ENCODE measurements at places on chromosomes 2 and 18.

DNA sequence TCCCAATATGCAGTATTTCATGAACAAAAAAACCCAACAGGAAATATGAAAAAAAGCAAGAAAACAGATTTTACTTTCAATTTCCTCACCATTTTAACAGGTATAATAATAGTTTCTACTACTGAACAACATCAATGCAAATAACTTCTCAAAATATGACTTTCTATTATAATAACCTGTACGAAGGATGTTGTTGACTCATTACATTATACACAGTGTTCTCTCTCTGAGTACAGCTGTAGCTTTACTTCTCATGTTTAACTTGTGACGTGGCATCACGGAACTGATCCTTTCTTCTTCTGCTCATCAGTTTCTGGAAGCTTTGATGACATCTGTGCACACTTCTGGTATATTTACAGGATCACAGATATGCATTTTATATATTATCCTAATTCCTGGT is 40.0 kb downstream of the FAM228A start:
- no peak for DNase-seq

DNA sequence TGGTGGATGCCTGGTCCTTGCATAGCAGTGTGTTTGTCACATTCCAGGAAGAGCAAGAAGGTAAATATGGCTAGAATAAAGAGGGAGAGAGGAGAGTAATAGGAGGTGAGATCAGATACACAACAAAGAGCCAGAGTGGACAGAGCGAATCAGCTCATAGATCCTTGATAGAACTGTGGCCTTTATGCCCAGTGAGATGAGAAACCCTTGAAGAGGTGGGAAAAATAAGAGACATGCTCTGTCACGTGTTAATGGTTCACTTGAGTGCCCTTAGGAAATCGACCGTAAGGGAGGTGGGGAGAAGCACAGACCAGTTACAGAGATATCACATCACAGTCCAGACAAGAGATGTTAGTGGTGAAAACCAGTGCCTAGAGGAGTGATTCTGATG is 84.7 kb upstream of the RAB27B start:
- DNase-seq, result no peak

- DNase-seq, result no peak
Observed at GRCh38 chr2:136016836-136017235, 31.4 kb upstream of the DARS1 start.

DNA sequence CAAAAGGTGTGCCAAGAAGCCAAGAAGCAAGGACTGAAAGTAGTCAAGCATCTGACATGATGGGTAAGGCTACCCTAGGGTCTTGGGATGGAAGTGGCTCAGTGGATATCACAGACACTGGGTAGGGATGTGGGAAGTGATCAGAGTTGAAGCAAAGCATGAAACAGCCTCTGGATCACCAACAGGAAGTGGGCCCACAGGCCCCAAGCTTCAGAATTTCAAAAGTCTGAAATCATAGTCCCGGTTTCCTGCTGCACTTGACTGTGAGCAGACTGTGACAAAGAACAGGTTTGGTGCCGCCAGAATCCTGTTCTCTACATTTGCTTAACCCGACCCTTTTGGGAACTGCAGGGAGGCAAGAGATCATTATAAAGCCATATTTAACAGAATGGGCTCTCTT is 57.4 kb downstream of the SP100 start:
- DNase-seq, result no peak

DNA sequence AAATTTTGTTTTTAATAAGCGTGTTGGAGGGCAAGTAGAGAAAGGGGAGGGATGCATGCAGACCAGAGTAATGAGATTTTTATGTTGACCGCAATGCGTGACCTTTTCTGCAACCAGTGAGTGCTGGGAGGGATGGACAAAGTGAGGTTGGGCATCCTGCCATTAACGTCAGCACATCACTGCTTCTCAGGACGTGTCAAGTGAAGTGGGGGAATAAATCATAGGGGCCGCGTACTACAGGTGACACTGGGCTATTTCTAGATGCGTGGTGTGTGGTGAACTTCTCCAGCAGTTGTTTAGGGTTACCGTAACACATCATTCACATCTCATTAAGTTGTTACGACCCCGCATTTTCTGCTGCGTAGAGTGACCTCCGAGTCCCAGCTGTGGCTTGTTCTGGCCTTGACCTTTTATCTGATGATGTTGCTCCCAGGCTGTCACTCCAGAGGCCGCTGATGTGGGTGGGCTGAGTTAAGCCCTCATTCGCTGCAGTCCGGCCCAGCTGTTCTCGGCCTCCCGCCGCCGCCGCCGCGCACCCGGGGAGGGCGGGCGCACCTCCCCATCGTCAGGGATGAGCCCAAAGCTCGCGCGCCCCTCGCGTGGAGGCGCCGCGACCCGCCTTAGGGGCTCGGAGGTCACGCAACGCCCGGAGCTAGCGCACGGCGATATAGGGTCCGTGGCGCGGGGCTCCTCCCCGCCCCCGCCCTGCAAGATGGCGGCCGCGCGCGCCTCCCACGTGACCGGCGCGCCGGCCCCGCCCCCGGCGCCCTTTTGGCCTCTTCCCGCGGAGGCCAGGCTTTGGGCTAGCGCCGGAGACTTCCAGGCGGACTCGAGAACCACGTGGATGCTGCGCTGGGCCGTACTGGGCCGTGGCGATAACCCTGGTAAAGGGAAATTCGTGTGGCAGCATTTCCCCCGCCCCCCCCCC is 3.5 kb downstream of the ZCCHC2 start:
- no peak for DNase-seq

DNA sequence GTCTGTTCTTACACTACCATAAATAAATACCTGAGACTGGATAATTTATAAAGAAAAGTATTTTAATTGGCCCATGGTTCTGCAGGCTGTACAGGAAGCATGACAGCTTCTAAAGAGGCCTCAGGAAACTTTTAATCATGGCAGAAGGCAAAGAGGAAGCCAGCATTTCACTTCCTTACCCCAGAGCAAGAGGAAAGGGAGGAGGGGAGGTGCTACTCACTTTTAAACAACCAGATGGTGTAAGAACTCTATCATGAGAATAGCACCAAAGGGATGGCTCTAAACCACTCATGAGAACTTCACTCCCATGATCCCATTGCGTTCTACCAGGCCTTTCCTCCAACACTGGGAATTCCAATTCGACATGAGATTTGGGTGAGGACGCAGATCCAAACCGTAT is 344.4 kb upstream of the SLC39A10 start:
- no peak for DNase-seq

- no peak for DNase-seq
Observed at GRCh38 chr2:142873831-142874287, 3.6 kb upstream of the KYNU start.

DNA sequence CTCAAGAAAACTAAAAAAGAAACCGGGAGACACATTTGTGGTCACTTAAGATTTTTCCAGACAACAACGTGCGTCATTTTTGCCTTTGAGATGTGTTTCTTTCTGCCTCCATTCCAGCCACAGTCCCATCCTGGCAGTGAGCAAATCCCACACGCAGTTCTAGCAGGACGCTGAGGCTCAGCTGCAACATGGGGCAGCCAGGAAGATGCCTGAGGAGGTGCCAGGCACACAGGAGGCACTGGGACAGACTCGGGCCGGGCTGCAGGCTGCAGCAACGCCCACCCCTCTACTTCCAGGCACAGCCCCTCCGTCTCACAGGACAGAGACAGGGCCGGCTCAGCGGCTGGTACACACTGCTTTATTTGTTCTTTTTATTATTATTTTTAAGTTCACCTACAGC is 13.1 kb downstream of the KLF11 start:
- DNase-seq, result no peak

GRCh38 chr2:218296200-218296599 is 3.9 kb upstream of the TMBIM1 start:
- no peak for DNase-seq

DNA sequence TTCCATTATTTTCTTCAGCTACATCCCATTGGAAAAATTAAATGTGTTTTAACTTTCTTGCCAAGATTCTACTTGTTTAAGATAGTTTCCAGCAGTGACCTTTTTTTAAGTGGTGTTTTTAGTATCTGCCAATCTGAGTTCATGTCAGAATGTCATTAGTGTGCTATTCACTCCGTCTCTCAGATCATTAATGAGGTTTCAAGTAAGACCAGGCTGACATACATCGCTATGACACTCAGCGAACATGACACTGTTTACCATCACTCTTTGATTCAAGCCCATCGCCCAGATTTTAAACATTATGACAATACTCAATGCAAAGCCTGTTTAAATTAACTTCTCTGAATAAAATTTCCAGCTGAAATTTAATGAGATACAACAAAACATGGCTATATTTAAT is 272.0 kb upstream of the KYNU start:
- DNase-seq, result no peak

DNA sequence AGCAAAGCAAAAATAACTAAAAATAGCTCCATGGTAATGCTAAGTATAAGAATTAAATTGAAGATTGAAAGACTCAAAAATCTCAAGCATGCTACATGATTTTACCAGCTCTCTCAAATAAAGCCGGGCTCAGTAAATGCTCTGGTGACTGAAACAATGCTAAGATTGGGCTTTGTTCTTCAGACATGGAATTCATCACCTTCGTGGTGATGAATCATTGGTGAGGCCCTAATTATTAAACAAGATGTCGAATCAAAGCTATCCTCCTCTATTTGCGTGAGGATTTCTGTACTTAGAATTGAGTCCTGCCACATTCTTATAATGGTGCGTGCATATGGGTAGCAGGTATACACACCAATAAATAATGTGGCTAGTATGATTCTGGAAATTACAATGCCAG is 58.8 kb upstream of the LRRTM1 start:
- no peak for DNase-seq

DNA sequence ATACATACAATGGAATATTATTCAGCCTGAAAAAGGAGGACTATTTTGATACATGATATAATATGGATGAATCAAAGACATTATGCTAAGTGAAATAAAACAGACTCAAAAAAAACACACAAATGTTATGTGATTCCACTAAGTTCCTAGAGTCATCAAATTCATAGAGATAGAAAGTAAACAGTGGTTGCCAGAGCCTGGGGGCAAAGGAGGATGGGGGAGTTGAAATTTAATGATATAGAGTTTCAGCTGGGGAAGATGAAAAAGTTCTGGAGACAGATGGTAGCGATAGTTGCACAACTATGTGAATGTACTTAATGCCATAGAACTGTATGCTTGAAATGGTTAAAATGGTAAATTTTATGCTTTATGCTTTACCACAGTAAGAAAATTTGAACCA is 119.7 kb downstream of the METTL4 start:
- no peak for DNase-seq

GRCh38 chr2:145085612-145086011 is 565.7 kb upstream of the ZEB2 start:
- no peak for DNase-seq

GRCh38 chr2:56179931-56180330 is 3.9 kb upstream of the CCDC85A start:
- DNase-seq, result no peak

DNA sequence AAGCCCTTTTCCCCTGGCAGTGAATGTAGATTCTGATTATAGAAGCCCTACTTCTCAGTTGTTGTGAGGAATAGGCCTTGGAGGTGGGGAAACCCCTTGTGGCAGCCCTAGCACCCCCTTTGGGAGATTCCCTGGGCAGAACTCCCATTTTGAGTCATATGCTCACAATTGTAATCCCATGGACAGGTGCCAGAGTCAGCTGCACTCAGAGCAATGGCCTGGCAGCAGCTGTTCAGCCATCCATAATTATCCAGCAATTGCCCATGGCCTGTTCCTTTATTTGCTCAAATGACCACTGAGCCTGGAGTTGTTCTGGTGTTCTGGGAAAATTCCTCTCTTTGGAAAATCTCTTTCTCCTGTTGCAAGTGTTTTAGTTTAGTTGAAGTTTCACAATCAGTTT is 71.7 kb downstream of the PTRHD1 start:
- DNase-seq, result peak; percentile 44

GRCh38 chr2:161578998-161579397 is 45.2 kb upstream of the SLC4A10 start:
- DNase-seq, result no peak

DNA sequence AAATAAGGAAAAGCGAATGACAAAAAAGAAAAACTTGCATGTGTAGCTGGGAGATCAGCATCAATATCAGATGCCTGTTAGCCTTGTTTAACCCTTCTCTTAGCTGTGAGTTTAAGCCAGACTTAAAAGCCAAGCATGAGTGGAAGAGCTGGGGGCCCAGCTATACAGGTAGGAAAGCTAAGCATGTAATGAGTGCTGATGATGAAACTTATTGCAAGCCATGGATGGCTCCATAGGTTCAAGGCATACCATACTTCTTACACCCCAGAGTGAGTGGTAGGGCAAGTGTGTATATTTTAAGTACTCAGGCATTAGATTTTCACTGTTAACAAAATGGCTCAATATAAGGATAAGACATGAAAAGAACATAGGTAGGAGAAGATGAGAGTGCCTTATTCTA is 28.0 kb downstream of the RBBP8 start:
- DNase-seq, result no peak

DNA sequence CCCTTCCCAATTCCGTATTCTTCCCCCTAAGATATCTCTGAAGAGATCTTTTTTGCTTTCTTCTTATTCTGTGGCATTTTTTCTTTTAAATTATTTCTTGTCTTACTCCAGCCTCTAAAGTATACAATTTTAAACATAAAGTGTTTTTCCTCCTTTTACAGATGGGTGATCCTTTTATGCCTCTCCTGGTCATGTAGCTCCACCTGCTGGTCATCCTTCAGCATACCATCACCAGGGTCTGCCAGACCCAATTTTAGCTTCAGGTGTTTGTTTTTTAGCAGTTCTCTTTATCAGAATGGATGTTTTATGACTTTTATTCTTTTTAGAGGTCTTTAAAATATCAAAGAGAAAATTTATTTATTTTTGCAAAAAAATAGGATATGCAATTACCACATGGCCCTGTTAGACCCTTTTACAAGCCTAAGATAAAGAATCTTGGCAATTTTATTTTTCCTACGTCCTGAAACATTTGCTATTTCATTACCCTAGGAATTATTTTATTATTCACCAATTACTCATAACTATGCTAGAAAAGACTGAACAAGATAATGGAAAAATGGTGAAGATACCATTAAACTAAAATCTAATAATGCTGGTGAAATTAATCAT is 55.5 kb downstream of the PIGN start:
- DNase-seq, result peak; percentile 31

GRCh38 chr2:43225788-43226557 is 433 bp downstream of the ZFP36L2 start:
- no peak for DNase-seq

DNA sequence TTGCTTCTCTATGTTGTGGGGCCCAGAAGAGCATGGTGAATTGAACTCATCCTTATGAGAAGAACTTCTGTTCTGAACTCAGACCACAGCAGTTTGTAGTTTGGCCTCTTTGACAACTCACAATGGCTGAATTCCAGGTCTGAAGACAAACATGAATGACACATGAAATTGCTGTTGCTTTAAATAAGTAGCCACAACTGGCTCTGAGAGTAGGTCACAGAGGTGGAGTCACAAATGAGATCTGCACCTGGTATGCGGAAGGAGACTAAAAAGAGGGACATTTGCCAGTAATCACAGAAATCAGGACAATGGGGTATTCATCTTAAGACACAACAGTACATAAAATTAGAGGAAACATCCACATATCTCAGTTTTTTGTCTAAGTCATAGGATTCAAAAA is 290.3 kb upstream of the MMADHC start:
- no peak for DNase-seq

GRCh38 chr2:22487541-22487940 is 897.4 kb upstream of the KLHL29 start:
- no peak for DNase-seq

GRCh38 chr2:113068706-113069485 is 1.1 kb downstream of the IL1F10 start:
- DNase-seq, result no peak

- DNase-seq, result no peak
Observed at GRCh38 chr2:230794497-230794896, 70.2 kb upstream of the ITM2C start.

- DNase-seq, result no peak
Observed at GRCh38 chr2:238082827-238083226, 17.3 kb upstream of the ESPNL start.

GRCh38 chr2:73970850-73971471 is 13.7 kb upstream of the TET3 start:
- peak; percentile 52 for DNase-seq
